ENCODE measurements at places on chromosomes 6 and 20.
A peak's percentile ranks its signal among the peaks of the same experiment; 100 is the strongest.

DNA sequence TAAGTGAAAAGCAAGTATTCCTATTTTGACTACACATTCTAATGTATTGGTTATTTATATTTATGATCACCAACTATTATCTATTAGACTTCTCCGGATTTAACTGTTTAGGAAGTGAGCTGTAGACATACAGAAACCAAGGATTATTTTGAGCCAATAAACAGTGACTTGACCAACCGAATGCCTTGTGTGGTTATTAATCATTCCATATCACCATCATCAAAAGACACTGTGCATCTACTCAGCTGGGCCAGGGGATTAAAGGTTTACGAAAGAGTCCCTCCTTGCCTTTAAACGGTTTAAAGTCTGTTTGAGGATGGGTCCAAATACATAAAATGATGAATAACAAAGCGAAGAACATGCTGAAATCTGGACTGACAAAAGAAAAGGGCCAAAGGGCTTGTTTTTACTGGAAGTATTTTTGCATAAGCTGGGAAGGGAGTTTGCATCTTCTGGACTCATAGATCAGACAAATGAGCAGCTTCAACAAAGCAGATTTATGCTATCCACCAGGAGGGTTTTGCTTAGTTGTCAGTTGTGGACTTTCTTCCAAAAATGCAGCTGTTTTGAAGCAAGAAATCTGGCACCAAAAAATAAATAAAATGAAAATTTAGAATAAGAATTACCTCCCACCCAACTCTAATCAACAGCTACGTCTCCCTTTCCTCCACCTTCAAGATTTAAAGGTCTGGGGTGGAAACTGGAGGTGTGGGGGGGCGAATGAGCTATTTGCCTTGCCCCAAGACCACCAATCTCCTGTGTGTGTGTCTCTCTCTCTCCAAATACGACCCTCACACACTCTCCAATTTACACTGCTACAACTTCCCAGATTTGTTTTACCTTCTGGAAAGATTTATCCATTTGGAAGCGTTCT is 33.6 kb upstream of the ID4 start:
- peak; percentile 17 for DNase-seq

- DNase-seq = peak; percentile 54
These were observed 3.6 kb upstream of the EDN1 start for GRCh38 chr6:12286373-12287110.

GRCh38 chr20:63567386-63568169 is 6.5 kb downstream of the HELZ2 start:
- peak; percentile 32 for DNase-seq

DNA sequence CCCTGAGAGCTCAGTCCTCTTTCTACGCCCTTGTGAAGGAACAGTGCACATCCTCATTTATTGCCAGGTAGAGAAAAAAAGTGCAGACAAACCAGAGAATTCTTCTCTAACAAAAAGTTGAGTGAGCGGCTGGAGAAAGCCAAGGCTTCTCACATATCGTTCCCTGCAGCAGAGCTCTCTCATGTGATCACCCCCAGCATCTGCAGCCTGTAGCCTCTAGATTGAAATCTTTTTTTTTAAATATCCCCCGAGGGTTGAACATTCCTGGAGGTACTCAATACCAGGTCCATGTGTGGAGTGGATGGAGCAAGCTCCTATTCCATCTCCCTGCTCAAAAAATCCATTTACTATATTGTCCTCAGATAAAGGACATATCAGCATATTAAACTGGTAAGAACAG is 22.9 kb upstream of the ZNF133 start:
- no peak for DNase-seq

- DNase-seq = peak; percentile 38
These were observed 837 bp upstream of the OSER1 start for GRCh38 chr20:44211177-44212039.

DNA sequence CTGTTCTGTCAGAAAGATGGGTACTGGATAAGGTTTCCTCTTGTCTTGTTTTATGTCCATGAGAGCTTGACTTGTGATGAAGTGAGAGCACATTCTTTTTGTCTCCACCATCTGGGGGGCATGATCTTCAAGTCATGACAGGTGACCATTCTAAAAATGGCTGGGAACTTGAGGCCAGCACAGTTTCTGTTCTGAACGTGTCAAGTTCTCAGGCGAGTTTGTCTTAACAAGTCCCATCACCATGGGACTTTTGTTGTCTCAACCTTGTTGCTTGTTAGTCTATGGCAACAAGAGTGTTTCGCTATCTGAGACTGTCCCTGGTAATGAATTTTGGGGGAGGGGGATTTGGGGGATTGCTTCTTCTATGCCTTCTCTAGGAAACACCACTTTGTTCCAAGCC is 25.6 kb upstream of the ENPP4 start:
- DNase-seq = no peak

DNA sequence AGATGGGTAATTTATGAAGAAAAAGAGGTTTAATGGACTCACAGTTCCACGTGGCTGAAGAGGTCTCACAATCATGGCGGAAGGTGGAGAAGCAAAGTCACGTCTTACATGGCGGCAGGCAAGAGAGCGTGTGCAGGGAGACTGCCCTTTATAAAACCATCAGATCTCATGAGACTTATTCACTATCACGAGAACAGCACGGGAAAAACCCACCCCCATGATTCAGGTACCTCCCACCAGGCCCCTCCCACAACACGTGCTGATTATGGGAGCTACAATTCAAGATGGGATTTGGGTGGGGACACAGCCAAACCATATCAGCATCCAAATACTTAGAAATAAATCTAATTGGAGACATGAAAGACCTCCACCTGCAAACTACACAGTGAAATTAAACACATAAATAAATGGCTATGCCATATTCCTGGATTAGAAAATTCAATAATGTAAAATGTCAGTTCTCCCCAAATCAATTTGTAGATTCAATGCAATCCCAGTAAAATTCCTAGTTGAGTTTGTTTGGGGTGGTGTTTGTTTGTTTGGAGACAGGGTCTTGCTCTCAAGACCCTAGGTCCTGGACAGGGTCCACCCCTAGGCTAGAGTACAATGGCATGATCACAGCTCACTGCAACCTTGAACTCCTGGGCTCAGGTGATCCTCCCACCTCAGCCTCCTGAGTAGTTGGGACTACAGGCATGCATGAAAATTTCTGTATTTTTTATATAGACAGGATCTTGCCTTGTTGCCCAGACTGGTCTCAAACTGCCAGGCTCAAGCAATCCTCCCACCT is 101.6 kb downstream of the TAF4 start:
- no peak for DNase-seq

All from mesenchymal stem cell (in vitro differentiated cells and primary cell).